ENCODE measurements at places on chromosomes 7 and 10. TPM values are rescaled to one million over a fixed set of nuclear protein-coding genes. Genes with fewer than 3 reads are reported as not detected.

DNA sequence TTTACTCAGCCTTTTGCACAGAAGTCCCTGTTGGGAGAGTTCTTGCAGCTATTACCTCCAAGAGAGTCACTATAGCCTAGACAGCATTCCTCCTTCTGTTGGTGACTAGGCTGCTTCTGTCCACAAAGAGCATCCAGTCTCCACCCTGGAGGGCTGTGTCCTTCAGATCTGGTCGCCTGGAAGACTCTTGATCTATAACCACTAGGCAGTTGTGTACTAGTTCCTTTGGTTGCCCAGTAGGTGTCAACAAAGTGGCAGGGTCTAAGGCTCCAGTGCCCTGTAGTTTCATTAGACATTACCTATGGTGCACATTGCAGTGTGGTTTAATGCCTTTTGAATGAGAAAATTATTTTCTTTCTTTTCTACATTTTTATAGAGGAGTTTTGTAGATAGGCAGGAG lies 11.3 kb upstream of the AKR1C2 start:
- DNase-seq = no peak

DNA sequence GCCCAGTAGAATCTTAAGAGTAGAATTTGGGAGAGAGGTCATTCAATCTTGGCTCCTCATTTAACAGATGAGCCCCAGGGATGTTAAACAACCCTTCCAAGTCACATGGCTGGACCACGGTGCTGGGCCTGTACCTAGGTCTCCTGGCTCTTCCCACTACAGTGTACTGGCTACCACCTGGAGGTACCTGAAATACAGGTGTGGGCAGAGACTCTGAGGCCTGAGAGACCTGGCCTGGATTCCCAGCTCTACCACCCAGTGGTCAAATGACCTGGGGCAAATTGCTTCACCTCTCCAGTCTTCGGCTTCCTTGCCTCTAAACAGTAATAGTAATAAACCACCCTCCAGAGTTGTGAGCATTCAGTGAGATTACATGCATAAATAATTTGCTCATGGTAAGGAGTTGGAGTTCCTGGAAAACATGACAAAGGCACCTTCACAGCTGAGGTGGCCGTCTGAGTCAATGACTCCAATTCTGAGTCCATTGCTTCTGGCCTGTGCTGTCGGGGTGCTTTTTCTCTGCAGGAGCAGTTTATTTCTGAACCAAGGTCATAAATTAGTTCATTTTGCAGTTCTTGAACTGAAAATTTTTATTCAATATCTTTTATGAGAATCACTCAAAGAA lies 2.7 kb downstream of the GOT1 start:
- DNase-seq = no peak

DNA sequence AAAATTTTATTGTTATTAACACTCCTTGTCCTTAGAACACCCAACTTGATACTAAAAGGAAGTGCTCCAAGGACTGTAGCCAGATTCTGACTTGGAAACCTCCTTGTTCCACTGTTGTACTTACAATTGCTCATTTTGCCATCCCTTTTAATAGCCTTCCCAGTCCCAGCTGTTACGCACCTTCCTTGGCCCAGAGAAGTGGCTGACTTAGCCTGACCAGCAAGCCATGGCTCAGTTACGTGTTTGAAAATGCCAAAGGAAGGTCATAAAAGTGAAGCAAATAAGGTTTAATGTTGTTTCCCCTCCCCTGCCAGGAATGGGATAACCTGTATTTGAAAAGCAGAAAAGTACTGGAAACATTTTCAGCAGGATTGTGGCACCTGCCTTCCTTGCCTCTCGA lies 3.7 kb upstream of the ANKRD1 start:
- no peak for DNase-seq

- DNase-seq = no peak
Observed at GRCh38 chr7:15478401-15478800, 83.4 kb downstream of the AGMO start.

- no peak for DNase-seq
Observed at GRCh38 chr7:10299384-10299783, 674.3 kb upstream of the PHF14 start.

- no peak for DNase-seq
Observed at GRCh38 chr7:117640465-117640864, 160.6 kb downstream of the CFTR start.

- DNase-seq = no peak
Observed at GRCh38 chr7:8151161-8151725, 110.7 kb downstream of the ICA1 start.

- DNase-seq = no peak
Observed at GRCh38 chr10:54368984-54369383, 432.0 kb downstream of the PCDH15 start.

DNA sequence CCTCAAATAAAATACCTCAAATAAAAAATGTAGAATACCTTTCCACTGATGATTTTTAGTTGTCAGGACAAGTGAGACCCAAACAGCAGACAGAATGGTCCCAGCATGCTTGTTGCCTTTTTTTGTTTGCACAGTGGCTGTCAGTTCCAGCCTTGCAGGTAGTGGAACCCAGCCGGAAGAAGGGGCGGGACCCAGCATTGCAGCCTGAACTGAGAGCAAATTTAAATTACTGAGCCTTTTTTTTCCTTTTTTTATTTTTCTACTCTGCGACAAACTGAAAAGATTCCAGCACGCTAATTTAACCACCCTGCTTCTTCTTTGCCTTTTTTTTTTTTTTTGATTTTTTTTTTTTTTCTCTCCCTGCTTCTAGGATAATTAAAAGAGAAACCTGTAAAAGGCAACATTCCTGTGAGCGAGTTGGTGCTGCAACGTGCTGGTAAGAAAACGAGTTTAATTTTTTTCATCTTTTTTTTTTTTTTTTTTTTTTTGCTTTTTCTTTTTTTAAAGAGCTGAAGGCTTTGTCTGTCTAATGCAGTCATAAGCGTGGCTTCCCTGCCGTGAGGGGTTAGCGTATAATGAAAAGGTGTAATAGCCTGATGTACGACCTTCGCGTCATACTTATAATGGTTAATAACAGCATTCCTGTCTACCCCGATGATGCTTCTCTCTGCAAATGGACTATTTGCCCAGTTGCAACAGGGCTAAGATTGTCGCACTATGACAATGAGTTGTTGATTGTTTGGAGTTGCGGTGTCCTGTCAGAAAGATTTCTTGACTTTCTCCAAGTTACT lies 555.3 kb upstream of the CELF2 start:
- no peak for DNase-seq

GRCh38 chr7:100515072-100515532 lies 23.9 kb upstream of the AGFG2 start:
- no peak for DNase-seq

GRCh38 chr10:127283576-127283975 lies 87.2 kb upstream of the INSYN2A start:
- no peak for DNase-seq

DNA sequence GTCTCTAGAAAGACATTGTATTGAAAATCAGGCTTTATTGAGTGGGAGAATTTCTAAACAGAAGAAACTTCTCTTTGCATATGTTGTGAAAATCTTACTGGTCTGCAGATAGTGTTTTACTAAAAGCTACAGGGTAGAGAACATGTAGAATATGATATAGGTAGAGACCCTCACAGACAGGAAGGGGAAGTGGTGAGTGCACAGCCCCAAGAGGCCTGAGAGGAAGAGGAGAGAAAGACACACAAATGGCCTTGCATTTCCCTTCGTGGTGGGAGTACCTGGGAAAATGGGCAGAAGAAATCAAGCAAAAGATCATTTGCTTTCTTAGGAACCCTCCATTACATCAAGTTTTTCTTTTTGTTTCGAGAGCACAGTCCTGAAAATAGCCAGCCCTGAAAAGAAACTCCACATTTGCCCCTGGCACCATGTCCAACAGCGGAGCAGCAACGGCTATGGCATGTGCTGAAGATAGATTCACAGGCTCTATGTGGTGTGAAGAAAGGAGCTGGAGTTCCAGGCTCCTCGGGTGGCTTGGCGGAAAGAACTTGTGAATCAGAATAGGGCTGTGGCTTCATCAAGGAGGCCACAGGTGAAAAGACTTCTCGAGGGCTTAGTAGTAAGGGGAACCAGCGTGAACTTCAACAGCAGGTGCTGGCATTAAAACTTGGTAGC lies 143.5 kb downstream of the CALCR start:
- DNase-seq = no peak

GRCh38 chr10:76047521-76047920 lies 616.1 kb downstream of the LRMDA start:
- no peak for DNase-seq

DNA sequence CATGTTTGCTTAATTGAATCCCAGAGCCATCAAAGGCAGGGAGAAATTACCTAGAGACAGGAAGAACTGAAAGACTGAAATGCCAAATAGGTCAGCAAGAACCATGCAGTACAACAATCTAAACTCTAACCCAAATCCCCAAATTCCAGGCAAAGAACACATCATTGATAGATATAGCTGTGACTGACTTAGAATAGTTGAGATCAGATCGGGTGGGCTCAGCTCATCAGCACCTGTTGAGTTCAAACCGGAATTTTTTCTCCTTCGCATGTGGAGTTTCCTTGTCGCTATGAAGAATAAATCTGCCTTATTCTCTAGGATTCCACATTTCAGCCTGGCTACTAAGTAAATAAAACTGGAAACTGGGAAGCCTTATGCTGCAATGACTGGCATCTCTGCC lies 1.4 kb downstream of the ANKMY2 start:
- DNase-seq = no peak

DNA sequence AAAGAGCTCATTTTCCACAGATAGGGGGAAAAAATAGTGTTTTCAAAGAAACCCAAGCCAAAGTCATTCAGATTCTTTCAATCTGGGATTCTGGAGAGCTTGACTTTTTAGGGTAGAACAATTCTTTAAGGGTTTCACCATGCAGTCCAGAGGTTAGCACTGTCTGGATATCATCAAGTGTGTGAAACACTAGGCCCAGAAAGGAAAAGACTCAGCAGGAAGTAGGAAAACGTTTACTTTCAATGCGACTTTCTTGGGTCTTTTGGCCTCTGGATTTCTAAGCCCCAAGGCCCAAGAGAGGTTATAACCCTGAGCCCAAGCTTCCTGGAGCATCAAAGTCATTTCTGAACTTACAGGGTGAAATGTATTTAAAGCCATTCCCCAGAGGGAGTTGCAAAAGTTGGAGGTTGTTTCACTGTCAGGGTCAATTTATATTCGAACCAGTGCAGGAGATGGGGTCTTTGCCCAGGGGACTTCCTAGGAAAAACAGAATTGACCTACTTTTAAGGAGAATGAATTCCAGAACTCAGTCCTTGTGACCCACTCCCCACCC lies 158.0 kb downstream of the C7orf25 start:
- DNase-seq = no peak

DNA sequence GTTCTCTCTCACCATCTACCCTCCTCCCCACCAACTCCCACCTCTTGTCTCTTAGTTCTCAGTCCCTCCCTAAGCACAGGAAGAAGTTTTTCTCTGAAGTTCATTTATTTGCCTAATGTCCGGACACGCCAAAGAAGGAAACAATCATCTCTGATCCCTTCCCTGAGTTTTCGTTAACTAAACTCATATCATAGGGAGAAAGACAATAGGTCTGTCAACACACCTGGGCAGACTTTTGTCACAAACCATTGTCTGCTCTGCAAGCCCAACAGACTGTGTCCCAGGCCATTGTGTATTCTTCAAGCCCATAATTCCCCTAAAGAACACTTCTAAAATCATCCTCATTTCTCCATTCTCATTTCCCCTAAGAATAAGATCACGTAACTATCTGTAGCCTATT lies 691.0 kb upstream of the MBL2 start:
- no peak for DNase-seq

GRCh38 chr10:33871061-33871956 lies 536.8 kb upstream of the NRP1 start:
- DNase-seq = no peak

GRCh38 chr7:107613948-107614347 lies 33.9 kb downstream of the BCAP29 start:
- DNase-seq = no peak

- DNase-seq = peak; percentile 57
Observed at GRCh38 chr7:833601-834258, 1.5 kb downstream of the SUN1 start.

GRCh38 chr7:5489991-5490536 lies 66.4 kb upstream of the TNRC18 start:
- DNase-seq = no peak

DNA sequence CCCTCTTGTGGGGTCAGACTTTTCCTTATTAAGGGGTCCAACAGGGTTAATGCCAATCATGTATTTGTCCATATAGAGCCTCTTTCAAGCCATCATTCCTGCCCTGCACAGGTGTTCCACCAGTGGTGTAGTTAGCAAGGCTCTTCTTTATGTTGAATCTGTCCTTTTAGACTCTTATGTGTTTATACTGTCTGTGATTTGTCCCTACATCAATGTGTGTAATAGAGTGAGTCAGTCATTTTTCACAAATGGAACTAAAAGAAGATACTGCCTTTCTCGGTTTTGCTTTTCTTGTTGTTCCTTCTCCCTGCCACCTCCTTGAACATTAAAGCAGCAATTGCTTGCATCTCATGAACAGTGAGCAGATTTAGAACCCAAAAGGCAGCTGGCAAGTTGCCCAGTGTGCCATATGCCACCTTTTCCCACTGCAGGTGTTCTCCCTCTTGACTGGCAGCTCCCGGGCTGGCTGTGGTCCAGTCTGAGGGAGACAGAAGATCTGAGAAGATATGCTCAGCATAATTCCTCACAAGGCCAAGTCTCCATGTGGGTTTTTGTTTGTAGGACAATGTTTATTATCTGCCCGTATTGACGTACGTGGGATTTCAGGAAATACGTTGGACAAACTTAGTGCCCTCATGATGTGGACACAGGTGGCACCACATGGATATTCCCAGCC lies 154.1 kb downstream of the LHFPL3 start:
- no peak for DNase-seq

DNA sequence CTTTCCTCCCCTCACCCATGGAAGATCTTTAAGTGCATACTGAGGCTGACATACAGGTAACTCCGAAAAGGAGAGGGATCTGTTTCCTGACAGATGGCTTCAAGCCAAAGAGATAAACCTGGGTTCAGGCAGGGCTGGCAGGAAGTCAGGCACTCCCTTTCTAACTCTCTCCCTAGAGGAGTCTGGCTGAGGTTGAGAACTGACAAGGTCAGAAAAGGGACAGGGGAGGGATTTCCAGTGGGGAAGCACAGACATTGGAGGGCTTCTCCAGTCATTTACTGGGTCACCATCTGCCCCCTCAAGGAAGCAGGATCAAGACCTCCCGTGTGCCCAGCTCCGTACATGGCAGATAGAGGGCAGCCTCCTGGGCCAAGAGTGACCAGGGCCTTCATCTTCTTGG lies 31.6 kb downstream of the TLX1 start:
- DNase-seq = no peak

DNA sequence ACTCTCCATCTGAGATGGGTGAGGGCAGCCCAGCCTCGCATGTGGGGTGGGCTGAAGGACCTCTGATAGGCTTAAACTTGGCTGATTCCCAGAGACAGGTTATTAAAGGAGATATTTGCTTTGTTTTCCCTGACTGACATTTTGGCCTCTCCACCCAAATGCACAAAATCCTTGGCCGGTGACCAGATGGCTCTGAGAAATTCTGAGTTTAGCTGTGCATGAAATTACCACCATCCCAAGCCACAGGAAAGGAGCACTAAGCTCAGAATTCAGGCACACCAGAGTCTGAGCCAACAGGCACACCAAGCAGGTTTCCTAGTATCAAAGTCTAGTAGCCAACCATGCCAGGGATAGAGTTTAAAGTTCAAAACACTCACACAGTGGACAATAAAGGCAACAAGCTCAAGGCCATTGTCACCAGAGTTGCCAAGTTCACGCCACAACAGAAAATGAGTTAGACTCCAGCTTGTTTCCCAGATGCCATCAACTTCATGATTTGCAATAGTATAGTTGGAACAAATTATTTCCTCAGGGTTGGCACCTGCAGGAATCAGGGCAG lies 387.6 kb downstream of the KCNMA1 start:
- no peak for DNase-seq

IKZF1 gene
- total RNA-seq = 8.7 TPM

FKBP6 gene
- not detected for total RNA-seq

C10orf53 gene
- not detected for total RNA-seq

ADIRF gene
- 81.8 TPM for total RNA-seq

OR9A2 gene
- total RNA-seq = not detected

AUTS2 gene
- total RNA-seq = 25.5 TPM
